ENCODE measurements at places on chromosomes 3 and 15.

DNA sequence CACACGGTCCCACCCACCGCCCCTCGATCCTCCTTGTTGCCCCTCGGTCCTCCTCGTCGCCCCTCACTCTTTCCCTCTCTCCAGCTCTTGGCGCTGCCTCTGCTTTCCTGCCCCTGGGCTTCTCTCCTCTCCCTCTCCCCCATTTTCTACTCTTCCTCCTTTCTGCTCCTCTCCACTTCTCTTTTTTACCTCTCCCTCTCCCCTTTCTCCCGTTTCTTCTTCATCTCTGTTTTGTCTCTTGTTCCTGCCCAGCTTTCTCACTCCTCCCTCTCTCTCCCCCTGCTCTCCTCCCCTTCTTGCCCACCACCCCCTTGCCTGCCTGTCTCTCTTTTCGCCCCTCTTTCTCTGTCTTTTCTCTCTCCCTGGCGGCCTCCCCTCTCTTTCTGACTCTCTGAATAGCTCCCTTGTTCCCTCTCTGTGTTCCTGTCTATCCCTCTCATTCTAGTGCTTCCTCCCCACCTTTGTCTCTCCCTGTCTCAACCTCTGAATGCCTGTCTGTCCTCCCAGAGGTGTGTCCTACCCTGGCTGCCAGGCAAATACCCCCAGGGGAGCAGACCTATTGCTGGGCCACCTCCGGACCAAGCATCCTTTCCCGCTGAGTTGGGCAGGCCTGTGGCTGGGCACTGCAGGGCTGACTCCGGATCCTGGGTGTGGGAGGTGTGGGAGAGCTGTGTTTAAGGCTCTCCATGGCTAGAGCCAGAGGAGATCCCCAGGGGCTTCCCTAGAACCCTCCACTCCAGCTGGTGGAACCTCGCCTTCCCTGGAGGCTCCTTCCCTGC is 41.0 kb downstream of the EPHB3 start:
- no peak for DNase-seq

GRCh38 chr15:98889930-98890695 is 117.5 kb downstream of the PGPEP1L start:
- no peak for DNase-seq

DNA sequence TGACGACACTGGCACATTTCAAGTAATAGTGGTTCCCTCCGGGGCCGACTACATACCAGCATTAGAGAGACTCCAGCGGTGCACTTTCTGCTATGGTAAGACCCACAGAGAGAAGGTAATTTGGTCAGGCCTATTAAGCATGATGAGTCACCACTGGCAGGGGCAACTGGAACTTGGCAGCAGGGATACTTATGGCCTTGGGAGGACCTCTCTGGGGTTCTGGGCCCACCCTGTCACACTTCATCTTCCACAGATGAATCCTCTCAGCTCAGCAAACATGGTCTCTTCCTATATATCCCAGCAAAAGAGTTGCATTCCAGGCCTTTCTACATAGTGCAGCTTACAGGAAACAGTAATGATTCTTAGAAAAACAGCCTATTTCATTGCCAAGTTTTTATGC is 88.0 kb downstream of the PIK3R4 start:
- DNase-seq, result no peak

- no peak for DNase-seq
Measured at GRCh38 chr3:50644561-50644960, 27.6 kb downstream of the MAPKAPK3 start.

DNA sequence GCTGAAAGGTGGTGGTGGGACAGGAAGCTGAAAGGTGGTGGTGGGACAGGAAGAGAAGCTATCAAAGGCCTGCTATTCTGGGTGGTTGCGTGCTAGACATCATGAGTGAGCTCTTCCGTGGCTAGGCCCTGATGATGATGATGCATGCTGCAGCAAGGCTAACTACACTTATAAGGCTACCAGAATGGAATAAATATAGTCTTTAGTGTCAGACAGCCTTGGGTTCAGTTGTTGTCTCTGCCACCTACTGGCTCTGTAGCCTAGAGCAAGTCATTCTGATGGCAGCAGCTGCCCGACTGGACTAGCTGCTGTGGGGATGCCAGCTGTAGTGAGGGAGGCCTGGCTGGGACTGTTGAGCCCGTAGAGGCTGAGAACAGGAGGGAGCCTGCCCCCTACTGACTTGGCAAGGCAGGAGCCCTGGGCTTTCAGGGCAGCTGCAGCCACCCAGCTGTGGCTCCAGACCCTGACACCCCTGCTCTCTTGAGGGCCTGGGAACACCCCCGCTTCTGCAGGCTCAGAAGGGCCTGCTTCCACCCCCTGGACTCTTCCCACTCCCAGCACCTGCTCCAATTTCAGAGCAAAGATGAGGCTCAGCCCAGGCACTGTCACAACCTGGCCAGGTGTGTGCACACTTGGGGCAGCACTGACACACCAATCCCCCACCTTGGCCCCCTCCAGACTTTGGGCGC is 21.4 kb upstream of the ZBED2 start:
- no peak for DNase-seq
